ENCODE measurements at places on chromosomes 16 and 17.

GRCh38 chr17:4304417-4305027 lies 40.7 kb upstream of the ANKFY1 start:
- peak; percentile 34 for DNase-seq

- peak; percentile 47 for DNase-seq
Measured at GRCh38 chr17:47663912-47664623, 14.3 kb downstream of the KPNB1 start.

GRCh38 chr16:27995378-27995777 lies 68.1 kb downstream of the GSG1L start:
- DNase-seq = no peak

- DNase-seq = no peak
Measured at GRCh38 chr17:2957631-2958286, 105.6 kb downstream of the OR1D5 start.

DNA sequence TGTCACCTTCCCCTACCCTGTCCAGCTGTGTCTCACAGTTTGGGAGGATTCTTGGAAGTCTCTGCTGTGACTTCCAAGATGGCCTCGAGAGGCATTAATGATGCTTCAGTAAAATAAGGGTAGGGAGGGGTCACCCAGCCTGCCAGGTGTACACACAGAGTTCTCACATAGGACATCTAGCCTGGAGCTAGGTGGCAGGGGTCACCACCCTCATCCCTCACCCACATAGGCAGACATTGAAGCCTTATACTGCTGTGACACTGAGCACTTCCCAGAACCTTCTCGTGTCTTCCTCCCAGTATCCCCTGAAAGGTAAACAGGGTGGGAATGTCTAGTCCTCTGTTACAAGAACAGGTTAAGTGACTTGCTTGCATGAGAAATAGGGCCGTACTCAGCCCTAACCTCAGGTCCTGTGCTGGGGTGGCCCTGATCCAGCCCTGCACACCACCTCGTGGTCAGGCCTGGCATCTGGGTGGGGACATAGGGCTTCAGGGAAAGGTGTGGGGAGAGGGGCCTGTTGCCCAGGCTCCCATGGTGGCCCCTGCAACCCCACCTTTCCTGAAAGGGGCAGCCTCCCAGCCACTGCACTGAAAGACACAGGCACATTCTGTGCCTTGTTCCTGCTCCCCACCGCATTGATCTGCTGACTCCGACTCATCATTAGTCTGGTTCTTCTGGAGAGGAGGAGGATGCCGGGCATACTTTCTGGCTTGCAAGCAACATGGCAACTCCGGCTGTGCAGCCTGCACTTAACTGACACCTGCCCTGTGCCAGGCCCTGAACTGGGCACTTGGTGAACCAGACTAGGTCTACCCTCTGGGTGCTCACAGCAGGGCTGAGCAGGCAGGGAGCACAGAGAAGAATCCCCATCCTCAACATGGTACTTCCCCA lies 3.6 kb upstream of the MMP15 start:
- no peak for DNase-seq

DNA sequence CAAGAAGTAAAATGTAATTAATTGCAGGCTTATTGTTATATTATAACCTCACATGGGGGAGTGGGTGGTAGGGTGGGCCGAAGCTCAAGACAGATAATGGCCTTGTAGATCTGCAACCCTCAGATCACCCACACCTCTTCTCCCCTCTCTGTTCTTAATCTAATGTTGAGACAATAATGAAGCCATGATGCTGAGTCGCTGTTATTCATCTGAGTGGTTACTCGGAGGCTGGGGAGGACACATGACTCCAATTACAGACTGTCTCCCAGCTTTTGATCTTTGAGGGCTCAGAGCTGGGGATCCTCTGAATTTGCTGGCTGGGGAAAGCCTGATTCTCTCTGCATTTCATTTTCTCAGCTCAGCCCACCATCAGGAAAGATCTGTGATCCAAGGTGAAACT lies 275.3 kb downstream of the SHISA9 start:
- DNase-seq = no peak

GRCh38 chr17:56913353-56913866 lies 439 bp downstream of the TRIM25 start:
- no peak for DNase-seq

DNA sequence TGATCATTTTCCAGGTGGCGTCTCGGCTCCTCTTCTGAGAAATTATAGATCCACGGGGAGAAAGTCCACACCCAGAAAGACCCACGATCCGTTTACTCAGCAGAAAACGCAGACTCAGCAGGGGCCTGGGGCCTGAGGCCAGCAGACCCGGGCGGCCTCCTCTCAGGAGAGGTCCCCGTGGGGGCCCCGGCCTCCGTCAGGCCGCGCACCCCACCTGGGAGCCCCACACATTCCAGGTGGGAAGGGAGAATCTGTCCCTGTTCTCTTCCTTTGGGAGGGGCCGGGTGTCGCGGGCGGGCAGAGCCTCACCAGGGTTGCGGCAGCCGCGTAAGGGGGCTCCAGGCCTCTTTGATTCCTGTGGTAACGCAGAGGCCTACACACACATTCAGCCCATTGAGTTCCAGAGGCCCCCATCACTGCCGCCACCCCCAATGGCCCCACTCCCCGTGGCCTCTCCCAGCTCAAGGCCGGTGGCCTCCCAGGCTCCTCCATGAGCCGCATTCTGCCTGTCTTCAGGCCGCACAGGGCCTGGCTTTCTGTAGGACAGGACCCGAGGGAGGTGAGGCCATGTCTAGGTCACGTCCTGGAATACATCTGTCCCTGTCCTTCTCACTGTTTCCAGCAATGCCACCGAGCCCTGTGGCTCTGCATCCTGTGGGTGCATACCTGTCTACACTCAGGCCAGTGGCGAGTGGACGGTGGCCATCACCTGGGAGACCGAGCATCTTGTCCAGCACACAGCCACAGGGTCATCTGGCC lies 1.6 kb upstream of the IGFALS start:
- DNase-seq = no peak

DNA sequence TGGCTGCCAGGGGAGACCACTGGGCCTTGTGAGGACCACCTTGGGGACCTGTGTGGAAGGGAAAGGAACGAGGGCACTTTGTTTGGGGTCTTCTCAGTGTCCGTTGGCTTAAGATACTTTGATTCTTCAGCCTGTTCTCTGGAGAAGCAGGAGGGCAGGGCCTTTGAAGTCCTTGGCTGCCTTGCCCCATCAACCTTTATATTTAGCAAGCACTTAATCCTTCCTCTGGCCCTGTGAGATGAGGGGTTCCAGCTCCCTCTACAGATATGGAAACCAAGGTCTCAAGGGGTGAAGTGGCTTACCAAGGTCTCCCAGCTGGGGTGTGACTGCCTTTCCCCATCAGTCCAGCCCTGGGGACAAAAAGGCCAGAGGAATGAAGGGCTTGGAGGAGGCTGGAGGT lies 28.5 kb downstream of the TTYH2 start:
- peak; percentile 52 for DNase-seq

GRCh38 chr17:65455972-65456343 lies 105.5 kb downstream of the AXIN2 start:
- peak; percentile 59 for DNase-seq

DNA sequence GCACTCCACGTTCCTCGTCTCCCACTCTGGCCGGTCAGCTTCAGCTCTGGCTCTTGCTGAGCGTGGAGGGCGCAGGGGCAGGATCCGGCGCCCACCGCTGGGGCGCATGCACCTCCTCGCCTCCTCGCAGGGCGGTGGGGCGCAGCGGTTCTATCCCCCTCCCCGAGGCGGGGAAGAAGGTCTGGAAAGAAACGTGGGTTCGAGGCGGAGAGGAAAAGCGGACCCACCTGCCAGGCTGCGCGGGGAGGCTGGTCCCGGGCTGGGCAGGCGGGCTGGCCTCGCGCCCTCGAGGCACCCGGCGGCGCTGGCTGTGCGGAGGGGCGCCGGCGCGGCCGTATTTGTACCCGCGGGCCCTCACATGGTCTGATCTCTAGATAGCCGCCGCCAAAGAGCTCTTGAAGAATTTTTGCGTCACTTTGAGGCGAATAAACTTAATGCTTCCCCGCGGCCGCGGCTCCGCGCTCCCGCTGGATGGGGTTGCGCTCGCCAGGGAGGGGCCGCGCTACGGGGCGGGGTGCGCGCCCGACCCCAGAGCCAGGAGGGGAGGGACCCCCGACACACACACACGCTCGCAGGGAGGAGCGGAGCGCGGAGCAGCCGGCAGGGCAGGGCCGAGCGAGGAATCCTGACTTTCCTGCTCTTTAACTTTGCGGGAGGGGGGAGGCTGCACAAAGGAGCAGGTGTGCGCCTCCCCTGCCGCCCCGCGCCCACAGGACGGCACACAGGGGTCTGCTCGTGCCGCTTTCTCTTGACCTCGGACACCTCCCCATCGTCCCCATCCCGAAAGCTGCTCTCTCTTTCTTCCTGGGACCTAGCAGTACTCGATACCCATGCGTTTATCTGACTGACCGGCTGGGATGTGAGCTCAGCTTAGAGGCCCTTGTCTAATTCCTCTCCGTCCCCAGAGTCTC lies at the start of gene SLC6A4:
Gene SLC6A4, minus strand, starts transcription at position 312 of the 911 bp plus-strand sequence. CDS start 13,739 bp downstream, outside the sequence.
- no peak for DNase-seq

- DNase-seq = peak; percentile 51
Measured at GRCh38 chr17:1203111-1203966, 23.6 kb upstream of the ABR start.

DNA sequence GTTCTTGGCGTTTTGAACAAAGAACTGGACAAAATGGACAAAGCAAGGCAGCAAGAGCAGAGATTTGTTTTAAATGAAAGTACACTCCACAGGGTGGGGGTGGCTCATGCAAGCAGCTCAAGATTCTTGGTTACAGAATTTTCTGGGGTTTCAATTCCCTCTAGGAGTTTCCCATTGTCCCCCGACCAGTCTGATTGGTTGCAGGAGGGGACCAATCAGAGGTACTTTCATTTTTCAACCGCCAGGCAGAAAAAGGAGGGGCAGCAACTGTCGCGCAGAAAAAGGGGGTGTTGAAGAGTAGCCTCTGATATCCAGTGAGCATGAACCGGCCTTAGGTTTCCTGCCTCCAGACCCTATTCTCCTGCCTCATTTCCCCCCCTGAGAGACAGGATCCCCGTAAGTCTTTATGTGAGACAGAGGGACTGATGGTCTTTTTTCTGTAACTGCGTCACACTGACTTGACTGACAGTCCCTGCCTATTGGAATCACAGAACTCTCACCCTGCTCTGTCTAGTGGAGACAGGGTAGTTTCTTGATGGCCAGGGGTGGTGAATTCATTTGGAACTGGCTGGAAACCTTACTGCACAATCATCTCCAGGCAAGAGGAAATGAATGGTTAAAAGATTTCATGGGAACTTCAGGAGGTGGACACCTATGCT lies 59.4 kb upstream of the ALOX12 start:
- DNase-seq = peak; percentile 18

- DNase-seq = no peak
Measured at GRCh38 chr16:53529513-53529912, 26.5 kb upstream of the AKTIP start.

- DNase-seq = no peak
Measured at GRCh38 chr17:22233382-22233781, 541.1 kb downstream of the KCNJ18 start.

- DNase-seq = no peak
Measured at GRCh38 chr17:67837965-67838364, 12.7 kb downstream of the BPTF start.

- no peak for DNase-seq
Measured at GRCh38 chr16:12356632-12357340, 380.3 kb downstream of the SNX29 start.

- no peak for DNase-seq
Measured at GRCh38 chr16:74893541-74893940, 91.4 kb downstream of the WDR59 start.
